ENCODE measurements at places on chromosomes 2 and 18.

- DNase-seq, result no peak
These were observed 38.0 kb upstream of the ATL2 start for GRCh38 chr2:38415023-38415422.

DNA sequence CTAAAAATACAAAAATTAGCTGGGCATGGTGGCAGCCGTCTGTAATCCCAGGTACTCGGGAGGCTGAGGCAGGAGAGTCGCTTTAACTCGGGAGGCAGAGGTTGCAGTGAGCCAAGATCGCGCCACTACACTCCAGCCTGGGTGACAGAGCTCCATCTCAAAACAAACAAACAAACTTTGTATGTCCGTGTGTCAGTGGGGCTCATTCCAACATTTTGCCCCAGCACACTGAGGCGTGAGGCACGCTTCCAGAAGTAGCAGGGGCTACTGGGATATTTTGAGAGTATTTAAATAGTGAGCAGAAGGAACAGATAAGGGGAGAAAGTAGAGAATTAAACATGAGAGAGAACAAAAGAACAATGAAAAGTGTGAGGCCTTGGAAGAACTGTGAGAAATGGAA lies 83.3 kb upstream of the TANK start:
- DNase-seq, result no peak

DNA sequence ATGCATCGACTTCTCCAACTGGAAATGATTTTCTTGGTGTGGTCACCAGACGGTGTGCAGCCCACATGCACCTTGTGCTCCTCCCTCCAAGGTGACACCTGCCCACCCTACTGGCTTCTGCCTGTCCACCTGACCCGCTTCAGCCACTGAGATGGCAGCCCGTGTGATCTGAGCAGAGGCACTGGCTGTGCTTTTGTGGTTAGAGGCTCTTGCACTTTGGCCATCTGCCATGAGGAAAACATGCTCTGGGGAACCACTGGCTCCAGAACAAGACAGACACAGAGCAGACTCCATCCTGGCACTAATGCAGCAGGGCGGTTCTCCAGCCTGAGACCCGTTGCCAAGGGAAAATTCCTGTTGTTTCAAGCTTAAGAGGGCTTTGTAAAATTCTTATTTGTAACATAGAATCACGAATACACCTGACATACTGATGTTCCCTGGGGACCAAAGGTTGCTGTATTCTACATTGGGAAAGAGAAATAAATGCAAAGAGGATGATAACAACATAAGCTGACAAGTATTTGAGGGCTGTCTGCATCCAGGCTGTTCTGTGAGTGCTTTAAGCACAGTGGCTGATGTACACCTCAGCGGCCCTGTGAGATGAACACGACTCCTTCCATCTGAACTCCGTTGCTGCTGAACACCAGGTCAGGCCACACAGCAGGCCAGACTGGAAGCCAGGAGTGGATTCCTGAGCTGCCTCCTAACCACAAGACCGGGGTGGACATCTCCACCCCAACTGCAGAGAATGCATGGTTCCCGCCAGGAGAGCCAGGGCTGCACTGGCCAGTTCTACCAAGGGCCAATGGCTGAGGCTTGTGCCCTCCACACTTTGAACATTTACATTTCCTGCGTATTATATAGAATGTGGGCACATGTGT lies 820.4 kb downstream of the GALR1 start:
- no peak for DNase-seq

DNA sequence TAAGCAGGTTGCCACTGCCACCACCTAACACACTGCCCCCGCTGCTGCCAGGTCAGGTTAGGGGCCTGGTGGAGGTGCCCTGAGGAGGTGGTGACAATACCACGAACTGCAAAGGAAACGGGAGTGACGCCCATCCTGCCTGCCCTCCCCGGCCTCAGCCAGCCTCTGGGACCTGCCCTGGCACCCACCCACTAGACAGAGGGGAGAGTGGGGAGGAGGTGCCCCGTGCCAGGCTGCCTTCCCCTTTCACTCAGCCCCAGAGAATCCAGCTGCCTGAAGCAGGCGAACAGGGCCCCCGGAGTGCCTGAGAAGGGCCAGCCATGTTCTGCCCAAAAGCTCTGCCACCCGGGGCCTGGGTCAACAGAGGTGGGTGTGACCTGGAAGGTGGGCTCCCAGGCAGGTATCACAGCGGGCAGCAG lies 44.5 kb upstream of the FOSL2 start:
- DNase-seq, result no peak

GRCh38 chr2:60262178-60262577 lies 291.3 kb downstream of the BCL11A start:
- DNase-seq, result no peak

DNA sequence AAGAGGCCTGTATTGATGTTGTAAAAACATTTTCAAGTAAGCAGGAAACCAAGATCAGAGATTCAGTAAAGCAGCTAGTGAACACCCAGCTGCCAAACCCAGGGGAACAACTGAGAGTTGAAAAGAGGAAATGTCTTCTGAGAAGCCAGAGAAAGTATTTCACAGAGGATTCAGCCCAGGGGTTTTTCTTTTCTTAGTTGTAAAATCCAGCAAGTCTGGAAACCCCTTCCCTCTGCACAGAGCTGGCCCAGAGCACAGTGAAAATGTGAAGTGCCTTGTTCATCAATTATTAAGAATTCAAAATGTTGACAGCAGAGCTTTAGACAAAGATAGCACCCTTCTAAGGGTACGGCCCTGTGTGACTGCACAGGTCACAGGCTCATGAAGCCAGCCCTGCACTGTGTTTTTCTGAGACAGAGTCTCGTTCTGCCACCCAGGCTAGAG lies 28.4 kb downstream of the AFF3 start:
- DNase-seq, result peak; percentile 18

- DNase-seq, result no peak
These were observed 96.9 kb downstream of the TSHZ1 start for GRCh38 chr18:75307530-75307929.

GRCh38 chr18:13443552-13443951 lies 225.0 kb downstream of the LDLRAD4 start:
- DNase-seq, result no peak

- no peak for DNase-seq
These were observed 541.9 kb downstream of the TMX3 start for GRCh38 chr18:68172842-68173549.

- no peak for DNase-seq
These were observed 155.3 kb downstream of the DPP4 start for GRCh38 chr2:161918692-161919091.

GRCh38 chr18:12497296-12497695 lies 89.6 kb downstream of the PRELID3A start:
- no peak for DNase-seq

DNA sequence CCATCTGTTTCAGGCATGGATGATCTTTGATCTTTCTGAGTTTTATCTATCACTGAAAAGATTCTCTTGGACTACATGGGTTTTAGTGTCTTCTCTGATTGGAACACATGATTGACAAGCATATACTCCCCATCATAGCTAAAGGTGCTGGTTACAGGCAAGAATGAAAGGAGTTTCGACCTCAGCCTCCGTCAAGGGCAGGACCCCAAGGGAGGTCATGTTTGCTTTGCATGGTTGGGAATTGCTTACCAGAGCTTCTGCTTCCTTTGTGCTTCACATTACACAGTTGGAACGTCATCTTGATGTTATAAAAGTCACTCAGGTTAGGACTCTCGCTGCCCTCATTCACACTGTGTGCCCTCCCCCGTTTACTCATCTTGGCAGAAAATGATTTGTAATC lies 287.7 kb downstream of the PIK3C3 start:
- DNase-seq, result no peak

Data from GM12892 (cell line).